ENCODE measurements at places on chromosomes 7 and 10. TPM values are rescaled to one million over a fixed set of nuclear protein-coding genes. Genes with fewer than 3 reads are reported as not detected.

DNA sequence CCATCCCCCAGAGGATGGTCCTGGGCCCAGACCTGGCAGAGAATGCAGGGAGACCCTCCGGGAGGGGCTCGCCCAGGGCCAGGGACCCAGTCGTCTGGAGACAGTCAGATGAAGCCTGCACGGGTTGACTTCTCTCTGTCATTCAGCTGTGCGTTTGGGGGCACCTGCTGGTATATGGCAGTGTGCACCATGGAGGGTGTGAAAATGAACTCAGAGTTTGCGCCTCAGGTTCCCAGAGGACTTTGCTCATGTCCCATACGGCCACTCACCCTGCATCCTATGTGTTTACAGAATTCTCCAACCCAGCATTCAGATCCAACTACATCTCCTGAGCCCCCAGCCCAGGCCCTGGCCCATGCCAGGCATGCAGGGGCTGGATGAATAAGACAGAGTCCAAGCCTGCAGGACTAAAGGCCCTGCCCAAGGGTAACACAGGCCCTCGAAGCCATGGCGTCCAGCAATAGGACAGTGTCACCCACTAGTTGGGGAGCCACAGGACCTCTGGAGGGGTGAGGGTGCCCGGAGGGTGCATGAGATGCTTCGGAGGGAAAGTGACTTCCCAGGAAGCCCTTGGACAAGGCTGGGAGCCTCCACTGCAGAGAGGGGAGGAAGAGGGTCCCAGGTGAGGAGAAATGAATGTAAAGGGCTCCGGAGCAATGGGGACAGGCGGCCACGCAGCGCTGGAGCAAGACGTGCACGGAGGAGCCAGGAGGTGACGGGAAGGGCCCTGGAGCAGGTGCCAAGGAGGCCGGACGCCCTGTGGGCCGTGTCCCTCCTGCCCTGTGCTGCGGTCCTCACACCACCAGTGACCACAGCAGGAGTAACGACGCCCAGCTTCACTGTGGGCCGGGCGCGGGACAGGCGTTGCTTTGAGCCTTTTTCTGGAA is 36.3 kb downstream of the CALML3 start:
- peaks cover 33% of the 10 kb centered on the region for H3K4me1 ChIP-seq
- no peaks in the 10 kb centered on the region for H3K27me3 ChIP-seq
- H3K4me3 ChIP-seq = no peak overlapping the region

- H3K27ac ChIP-seq = no peak overlapping the region
- H3K36me3 ChIP-seq = no peaks in the 10 kb centered on the region
- H3K4me3 ChIP-seq = no peak overlapping the region
- peaks cover under 1% of the 10 kb centered on the region for H3K4me1 ChIP-seq
Observed at GRCh38 chr7:151845412-151846205, 31.3 kb downstream of the PRKAG2 start.

The NME8 gene
- total RNA-seq = not detected

The C10orf62 gene
- not detected for total RNA-seq

- no peak for DNase-seq
- H3K4me3 ChIP-seq = no peak overlapping the region
- H3K4me1 ChIP-seq = peaks cover 6% of the 10 kb centered on the region
- H3K27me3 ChIP-seq = peaks cover 3% of the 10 kb centered on the region
- no peak overlapping the region for H3K27ac ChIP-seq
Observed at GRCh38 chr10:5588603-5589002, 63.8 kb downstream of the CALML3 start.

DNA sequence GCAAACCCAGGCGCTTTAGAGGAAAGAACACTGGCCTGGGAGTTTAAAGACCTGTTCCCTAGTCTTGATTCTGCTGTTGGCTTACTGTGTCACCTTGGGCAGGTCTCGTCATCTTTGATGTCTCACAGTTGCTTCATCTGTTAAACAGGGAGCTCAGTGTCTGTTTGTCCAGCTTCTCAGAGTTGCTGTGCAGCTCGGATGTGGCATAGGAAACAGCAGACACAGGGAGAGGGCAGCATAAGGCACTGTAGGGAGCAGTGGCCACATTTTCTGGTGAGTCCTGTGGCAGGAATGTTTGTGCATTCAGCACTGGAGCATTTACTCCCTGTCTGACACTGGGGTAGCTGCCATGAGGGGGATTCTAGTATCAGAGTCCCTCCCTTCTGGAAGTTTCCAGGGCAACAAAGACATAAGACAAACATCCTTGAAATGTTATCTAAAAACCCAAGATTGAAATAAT is 2.0 kb downstream of the REPIN1 start:
- DNase-seq = no peak
- no peak overlapping the region for H3K4me3 ChIP-seq
- H3K27me3 ChIP-seq = no peaks in the 10 kb centered on the region

The HTRA1 gene
- total RNA-seq = 0.17 TPM

The TMEM196 gene
- total RNA-seq = not detected

DNA sequence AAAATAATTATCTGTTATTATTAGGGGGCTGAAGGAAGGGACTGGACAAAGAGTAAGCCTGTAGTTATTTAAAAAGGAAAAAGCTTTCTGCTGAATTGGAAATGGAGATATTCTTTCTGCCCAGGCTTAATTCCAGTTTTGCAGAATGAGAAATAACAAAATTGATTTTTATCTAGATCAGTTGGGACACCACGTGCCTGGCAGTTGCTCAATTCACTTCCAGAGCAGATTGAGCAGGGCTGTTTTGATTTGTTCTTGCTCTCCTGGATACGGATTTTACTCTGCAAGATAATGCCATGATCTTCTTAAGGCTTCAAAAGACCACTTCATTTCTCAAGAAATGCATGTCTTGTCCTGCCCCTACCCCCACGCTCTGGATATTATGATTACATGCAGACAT is 524.3 kb downstream of the TCERG1L start:
- H3K36me3 ChIP-seq = no peaks in the 10 kb centered on the region
- DNase-seq = no peak
- no peak overlapping the region for H3K4me3 ChIP-seq
- no peaks in the 10 kb centered on the region for H3K27me3 ChIP-seq

- H3K27me3 ChIP-seq = no peaks in the 10 kb centered on the region
- no peak for DNase-seq
- H3K4me3 ChIP-seq = no peak overlapping the region
- H3K27ac ChIP-seq = no peak overlapping the region
- H3K36me3 ChIP-seq = peaks cover 3% of the 10 kb centered on the region
Observed at GRCh38 chr7:92725161-92725925, 111.0 kb downstream of the CDK6 start.
